ENCODE measurements at places on chromosomes 3 and 15. TPM values are rescaled to one million over a fixed set of nuclear protein-coding genes. Genes with fewer than 3 reads are reported as not detected.

OR4M2 gene
- not detected for polyA plus RNA-seq

CATSPER2 gene
- polyA plus RNA-seq, result 0.63 TPM

CFAP92 gene
- not detected for polyA plus RNA-seq

CCR3 gene
- polyA plus RNA-seq, result not detected

GRCh38 chr3:16404349-16404895 is 109.1 kb downstream of the RFTN1 start:
- DNase-seq, result no peak
- H3K4me1 ChIP-seq, result peaks cover 3% of the 10 kb centered on the region
- no peak overlapping the region for H3K4me3 ChIP-seq
- H3K27ac ChIP-seq, result peak overlapping the region; percentile 2
- H3K27me3 ChIP-seq, result no peaks in the 10 kb centered on the region

DNA sequence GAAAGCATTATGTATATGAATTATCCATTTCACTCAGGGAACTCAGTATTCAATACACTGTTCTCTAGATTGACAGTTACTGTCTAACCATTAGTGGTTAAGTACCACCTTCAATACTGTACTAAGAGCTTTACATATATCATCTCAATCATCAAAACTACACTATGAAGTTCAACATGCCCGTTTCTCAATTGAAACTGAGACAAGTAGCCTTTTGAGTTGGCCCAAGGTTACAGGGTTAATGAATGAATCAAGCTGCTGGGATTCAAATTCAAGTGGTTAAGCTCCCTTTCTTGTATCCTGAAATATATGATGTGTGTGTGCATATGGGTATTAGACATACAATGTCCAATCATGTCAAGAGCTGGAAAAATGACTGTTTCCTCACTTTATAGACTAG is 5.8 kb downstream of the TASOR start:
- H3K27me3 ChIP-seq, result no peaks in the 10 kb centered on the region
- no peak for DNase-seq
- no peak overlapping the region for H3K4me3 ChIP-seq
- H3K4me1 ChIP-seq, result no peaks in the 10 kb centered on the region
- H3K27ac ChIP-seq, result no peak overlapping the region

DNA sequence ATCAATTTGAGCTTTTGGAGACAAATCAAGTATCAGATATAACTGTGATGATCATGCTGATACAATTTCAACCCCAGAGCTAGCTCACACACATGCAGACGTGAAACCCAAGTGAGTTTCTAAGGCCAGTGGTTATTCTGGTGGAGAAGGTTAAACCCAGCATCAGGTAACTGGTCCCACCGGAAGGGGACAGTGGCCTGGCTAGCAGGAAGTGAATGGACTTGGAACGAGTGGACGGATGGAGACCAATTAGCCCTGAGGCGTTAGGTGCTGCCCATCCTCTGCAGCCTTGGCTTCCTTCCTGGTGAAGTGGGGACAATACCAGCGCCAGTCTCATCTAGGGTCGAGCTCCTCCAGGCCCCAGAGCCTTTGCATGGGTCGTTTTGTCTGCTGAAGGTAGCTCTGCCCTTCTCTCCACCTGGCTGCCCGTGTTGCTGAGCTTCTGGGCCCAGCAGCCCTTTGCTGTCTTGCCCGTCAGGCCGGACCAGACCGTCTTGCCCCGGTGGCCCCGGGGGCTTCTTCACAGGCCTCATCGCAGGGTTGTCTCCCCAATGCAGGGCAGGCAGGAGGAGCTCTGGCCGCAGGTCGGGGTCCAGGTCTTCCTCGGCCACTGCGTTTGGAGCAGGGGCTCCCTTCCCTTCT is 915 bp upstream of the KCTD6 start:
- peak; percentile 58 for DNase-seq
- no peaks in the 10 kb centered on the region for H3K27me3 ChIP-seq
- H3K27ac ChIP-seq, result no peak overlapping the region
- H3K4me3 ChIP-seq, result no peak overlapping the region

- H3K27ac ChIP-seq, result no peak overlapping the region
- H3K4me3 ChIP-seq, result no peak overlapping the region
- H3K36me3 ChIP-seq, result no peaks in the 10 kb centered on the region
- DNase-seq, result no peak
- H3K4me1 ChIP-seq, result peaks cover 4% of the 10 kb centered on the region
These were observed 105.4 kb downstream of the PTPRG start for GRCh38 chr3:61666615-61667330.

- no peak for DNase-seq
- no peak overlapping the region for H3K4me3 ChIP-seq
- peak overlapping the region; percentile 28 for H3K27ac ChIP-seq
- no peaks in the 10 kb centered on the region for H3K4me1 ChIP-seq
- H3K36me3 ChIP-seq, result no peaks in the 10 kb centered on the region
These were observed 614.6 kb upstream of the TBL1XR1 start for GRCh38 chr3:177811835-177812234.

All from aorta (tissue), 5 donors.